ENCODE measurements at places on chromosomes 3 and 15.

DNA sequence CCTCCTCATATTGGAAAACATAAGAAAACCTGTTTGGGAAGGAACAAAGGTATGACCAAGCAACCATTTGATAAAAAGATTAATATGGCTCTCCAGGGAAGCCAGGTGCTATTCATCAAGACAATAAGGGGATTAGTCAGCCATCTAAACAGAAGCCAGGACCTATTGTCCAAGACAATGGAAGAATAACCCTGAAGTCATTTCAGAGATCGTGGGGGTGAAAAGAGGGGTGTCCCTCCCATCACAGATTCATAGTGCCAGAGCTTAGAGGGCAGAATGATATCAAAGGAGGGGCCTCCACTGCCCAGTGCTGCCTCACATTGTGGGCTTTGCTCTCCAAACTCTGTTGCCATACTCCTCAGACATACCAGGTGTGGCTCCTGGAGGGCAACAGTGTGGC is 73.5 kb downstream of the DAPK2 start:
- no peak for DNase-seq

GRCh38 chr3:175940881-175941280 is 1081.7 kb downstream of the NAALADL2 start:
- DNase-seq: no peak

DNA sequence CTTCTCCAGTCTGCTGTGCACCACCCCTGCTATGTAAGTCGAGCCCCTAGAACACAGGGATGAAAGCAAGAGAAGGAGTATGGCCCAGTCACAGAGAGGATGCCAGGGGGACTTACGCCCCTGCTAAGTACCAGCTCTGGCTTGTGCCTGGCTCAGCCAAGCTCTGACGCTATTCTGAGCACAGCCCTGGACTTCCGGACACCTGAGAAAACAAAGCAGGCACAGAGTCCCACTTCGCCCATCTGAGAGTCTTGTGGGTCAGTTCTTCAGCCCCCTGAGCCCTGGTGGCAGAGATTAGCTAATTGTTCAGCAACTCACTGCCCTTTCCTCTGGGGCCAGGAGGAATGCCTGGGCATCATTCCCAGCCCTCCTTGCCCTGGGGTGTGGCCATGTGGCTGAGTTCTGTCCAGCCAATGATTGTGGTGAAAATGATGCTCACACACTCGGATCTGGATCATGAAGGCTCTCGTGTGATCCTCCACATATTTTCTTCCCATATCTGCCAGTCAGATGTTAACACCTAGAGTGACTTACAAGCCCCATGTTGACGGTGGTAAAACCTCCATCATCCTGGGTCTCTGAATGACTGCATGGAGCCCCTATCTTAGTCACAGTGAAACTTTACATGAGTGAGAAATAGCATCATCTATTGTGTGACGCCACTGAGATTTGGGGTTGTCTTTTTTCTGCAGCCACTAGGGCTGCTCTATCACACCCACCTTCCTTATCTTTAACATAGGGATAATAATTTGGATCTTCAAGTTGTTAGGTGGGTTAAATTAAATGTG is 105.7 kb downstream of the TPRA1 start:
- DNase-seq: no peak

DNA sequence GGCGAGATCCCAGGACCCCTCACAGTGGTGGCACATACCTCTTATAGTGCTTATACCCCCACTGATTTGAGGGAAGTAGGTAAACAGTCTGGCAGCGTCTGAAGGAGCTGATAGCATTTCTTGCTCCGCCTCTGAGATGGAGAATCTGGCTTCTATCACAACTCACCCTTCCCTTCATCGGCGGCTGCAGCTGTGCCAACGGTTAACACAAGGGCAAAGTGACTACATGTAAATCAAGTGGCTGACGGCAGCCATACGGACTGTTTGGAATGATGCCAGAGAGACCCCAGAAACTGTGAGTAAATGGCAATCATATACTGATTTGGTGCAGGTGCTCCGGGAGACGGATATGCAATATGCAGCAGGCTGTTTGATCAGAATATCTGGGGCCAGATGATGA is 66.8 kb upstream of the UNC13C start:
- DNase-seq: no peak

DNA sequence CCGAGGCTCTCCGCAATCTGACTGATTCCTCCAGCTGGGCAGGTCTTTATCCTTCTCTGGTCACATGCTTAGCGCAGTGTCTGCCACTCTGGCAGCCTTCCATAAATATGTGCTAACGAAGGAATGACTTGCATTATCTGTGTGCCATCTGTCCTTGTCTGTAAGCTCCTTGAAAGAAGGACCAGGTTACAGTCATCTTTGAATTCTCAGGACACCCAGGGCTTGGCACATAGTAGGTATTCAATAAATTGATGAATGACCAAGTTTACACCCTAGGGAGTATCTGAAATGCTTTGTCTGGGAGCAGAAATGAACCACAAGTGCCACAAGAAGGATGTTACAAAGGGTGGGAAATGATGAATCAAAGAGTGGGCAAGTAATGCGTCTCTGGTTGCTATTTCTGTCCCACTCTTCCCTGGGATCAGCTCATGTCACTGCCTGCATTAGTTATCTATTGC is 16.5 kb upstream of the FAM3D start:
- DNase-seq: no peak

- DNase-seq: no peak
Measured at GRCh38 chr15:26888761-26889160, 21.9 kb downstream of the GABRA5 start.

- DNase-seq: no peak
Measured at GRCh38 chr3:58336135-58336882, 3.6 kb downstream of the PXK start.

DNA sequence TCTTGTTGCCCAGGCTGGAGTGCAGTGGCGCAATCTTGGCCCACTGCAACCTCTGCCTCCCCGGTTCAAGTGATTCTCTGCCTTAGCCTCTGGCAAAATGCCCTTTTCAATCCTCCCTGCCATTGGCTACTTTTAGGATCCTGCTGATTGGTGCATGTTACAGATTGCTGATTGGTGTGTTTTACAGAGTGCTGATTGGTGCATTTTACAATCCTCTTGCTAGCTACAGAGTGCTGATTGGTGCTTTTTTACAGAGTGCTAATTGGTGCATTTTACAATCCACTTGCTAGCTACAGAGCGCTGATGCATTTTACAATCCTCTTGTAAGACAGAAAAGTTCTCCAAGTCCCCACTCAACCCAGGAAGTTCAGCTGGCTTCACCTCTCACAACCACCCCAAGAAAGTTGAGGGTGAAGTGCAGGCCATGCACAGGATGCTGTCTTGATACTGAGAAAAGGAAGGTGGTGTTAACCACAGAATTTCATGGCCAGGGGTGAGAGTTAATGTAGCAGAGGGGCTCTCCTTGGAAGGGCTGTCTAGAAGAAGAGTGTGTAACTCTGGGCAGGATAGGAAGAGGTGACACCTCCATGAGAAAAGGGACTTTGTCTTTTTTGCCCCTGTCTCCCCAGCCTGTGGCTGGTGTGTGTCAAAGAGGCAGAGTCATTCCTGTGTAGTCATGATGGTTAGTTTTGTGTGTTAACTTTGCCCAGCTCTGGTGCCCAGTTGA is 145.9 kb downstream of the APBA2 start:
- DNase-seq: no peak

GRCh38 chr3:73697020-73697419 is 72.3 kb upstream of the PDZRN3 start:
- no peak for DNase-seq

DNA sequence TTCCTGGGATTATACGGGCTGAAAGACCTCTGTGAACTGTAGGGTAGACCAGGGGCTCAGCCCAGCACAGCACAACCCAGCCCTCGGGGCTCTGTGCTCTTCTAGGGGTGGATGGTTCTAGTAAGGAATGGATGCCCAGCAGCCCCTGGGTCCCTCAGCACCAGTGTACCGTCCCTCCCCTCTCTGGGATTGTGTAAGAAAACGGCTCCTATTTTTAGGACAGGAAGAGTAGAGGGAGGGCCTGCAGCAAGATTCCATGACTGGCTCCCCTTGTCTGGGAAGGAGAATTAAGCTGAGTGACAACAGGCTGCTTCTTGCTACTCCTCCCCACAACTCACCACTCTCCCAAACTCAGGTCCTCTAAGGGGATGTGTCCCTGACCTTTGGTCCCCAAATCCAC is 270.8 kb upstream of the TOPAZ1 start:
- no peak for DNase-seq

- DNase-seq: no peak
Measured at GRCh38 chr3:87196879-87197278, 30.2 kb upstream of the CHMP2B start.

DNA sequence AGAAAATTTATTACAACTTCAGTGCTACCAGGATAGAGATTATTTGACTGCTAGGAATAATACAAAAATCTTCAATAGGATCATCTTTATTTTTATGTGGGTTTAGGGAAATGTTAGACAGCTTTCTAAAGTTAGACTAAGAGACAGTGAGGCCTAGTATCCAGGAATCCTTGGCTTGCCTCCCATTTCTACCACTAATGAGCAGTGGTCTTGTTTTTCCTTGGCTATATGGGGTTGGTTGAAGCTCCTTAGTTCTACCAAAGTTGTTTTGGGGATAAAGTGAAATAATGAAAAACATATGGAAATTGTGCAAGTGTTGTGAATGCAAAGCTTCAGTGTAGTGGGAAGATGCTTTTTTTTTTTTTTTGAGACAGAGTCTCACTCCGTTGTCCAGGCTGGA is 16.8 kb downstream of the AP4E1 start:
- DNase-seq: no peak

GRCh38 chr15:99753066-99753465 is 19.8 kb upstream of the LYSMD4 start:
- DNase-seq: no peak

- peak; percentile 25 for DNase-seq
Measured at GRCh38 chr15:38554354-38554753, 10.3 kb downstream of the RASGRP1 start.

DNA sequence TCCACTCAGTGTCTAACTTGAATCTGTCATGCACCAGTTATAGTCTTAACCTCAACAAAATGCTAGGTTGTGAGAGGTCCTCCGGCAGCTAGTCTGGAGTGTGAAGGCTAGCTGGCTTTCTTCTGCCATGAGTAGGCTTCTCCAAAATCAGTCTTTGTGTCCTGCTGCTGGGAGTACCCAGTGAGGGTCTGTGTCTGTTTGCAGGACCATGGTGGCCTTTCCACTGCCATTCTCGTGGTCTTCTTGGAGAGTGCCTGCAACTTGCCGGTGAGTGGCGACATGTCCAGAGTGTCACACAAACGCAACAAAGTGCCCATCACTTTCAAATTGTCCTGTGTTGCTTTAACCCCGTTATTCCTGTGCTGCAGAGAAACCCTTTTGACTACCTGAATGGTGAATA is 34.0 kb downstream of the ESYT3 start:
- DNase-seq: no peak

DNA sequence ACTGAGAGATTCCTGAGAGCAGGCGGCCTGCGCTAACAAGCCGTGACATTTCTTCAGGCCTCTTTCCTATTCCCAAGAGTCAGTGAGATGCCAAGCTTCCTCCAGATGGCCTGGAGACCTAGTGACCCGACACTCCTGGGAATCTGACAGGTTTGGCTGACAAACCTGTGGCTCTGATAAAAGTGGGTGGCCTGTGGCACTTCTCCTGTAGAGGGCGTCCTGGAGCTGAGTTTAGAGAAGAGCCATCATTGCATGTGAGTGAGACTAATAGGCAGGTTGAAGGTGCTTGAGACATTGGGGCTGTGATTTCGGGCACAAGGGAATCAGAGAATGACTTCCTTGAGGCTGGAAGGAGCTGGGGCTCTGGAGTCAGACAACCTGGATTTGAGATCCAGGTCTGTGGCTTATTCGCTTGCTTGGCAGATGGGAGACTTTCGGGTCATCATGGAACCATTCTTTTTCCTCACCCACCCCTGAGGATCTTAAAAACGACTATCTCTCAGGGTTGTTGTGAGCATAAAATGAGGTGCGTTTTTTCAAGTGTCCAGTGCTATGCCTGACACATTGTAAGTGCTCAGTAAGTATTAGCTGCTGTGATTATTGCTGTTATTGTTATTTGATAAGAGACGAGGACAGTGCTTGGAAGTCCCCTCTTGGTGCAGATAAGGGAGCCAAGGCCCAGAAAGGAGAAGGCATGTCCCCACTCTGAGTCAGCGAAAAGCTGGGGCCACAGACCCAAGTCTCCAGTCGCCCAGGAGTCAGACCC is 77.2 kb downstream of the SCN10A start:
- DNase-seq: no peak

Measured in CD4-positive, alpha-beta T cell treated with Interleukin-6 at 100 ng/mL for 8 hours (primary cell).